Breast epithelium (tissue), 4 donors: ENCODE measurements at places on chromosomes 16 and 17. TPM values are rescaled to one million over a fixed set of nuclear protein-coding genes. Genes with fewer than 3 reads are reported as not detected.

The BAIAP3 gene
- 7.3 TPM for total RNA-seq

The HOXB13 gene
- 0.16 TPM for total RNA-seq

The OTOP3 gene
- total RNA-seq = not detected

The SLC2A4 gene
- total RNA-seq = 3.5 TPM

The QRICH2 gene
- 3.8 TPM for total RNA-seq

The OSGIN1 gene
- total RNA-seq = 3.0 TPM

The KCNJ18 gene
- not detected for total RNA-seq

GRCh38 chr17:77473615-77474226, 333.0 kb downstream of the SEC14L1 start:
- no peaks in the 10 kb centered on the region for H3K27me3 ChIP-seq
- peak overlapping the region; percentile 74 for H3K27ac ChIP-seq
- H3K36me3 ChIP-seq = no peaks in the 10 kb centered on the region
- no peak overlapping the region for H3K4me3 ChIP-seq
- no peak for DNase-seq
- peaks cover 71% of the 10 kb centered on the region for H3K4me1 ChIP-seq

GRCh38 chr17:16975277-16975651, 3.3 kb upstream of the TNFRSF13B start:
- no peak overlapping the region for H3K4me3 ChIP-seq
- no peak overlapping the region for H3K27ac ChIP-seq
- no peaks in the 10 kb centered on the region for H3K27me3 ChIP-seq
- no peaks in the 10 kb centered on the region for H3K4me1 ChIP-seq
- H3K36me3 ChIP-seq = no peaks in the 10 kb centered on the region
- no peak for DNase-seq

DNA sequence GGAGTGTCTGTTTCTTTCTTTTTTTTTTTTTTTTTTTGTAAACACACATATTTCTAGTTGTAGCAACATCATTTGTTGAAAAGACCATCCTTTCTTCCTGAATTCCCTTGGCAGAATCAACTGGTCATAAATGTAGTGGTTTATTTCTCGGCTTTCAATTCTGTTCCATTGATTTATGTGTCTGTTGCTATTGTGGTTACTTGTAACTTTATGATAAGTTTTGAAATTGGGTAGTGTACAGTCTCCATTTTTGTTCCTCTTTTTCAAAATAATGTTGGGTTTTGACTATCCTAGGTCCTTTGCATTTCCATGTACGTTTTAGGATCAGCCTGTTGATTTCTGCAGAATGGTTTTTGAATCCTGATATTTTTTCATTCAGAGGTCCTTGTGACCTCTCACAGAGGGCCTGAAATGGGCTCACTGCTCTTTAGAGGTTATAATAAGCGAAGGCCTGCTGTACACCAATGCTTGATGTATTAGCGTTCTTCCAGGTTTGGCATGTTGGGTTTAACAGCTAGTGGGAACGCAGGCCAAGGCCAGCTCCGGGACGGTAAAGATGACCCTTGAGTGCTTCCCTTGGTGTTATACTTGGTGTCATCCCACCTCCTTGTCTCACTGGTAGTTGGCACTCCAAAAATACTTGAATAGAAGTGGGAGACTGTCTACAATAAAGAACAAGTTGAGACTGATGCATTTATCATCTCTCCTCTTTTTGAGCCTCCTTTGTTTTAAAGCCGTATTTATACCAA, 43.8 kb downstream of the ZNRF1 start:
- H3K4me1 ChIP-seq = no peaks in the 10 kb centered on the region
- no peaks in the 10 kb centered on the region for H3K36me3 ChIP-seq
- peak overlapping the region; percentile 54 for H3K27ac ChIP-seq
- no peak overlapping the region for H3K4me3 ChIP-seq

GRCh38 chr16:57735755-57736418, at the start of gene KATNB1:
Gene KATNB1, plus strand, starts transcription at chr16:57735770. Its CDS starts 1,474 bp downstream, at chr16:57737244.
- no peak for DNase-seq
- peak within 1 kb of the TSS; percentile 67 for H3K4me3 ChIP-seq

GRCh38 chr17:56863974-56864373, 30.0 kb downstream of the DGKE start:
- H3K4me1 ChIP-seq = no peaks in the 10 kb centered on the region
- no peak overlapping the region for H3K27ac ChIP-seq
- no peak overlapping the region for H3K4me3 ChIP-seq
- no peaks in the 10 kb centered on the region for H3K27me3 ChIP-seq
- no peaks in the 10 kb centered on the region for H3K36me3 ChIP-seq

- no peaks in the 10 kb centered on the region for H3K36me3 ChIP-seq
- no peak overlapping the region for H3K4me3 ChIP-seq
- H3K27ac ChIP-seq = no peak overlapping the region
These were observed 17.9 kb downstream of the CFAP20 start for GRCh38 chr16:58111302-58111627.

GRCh38 chr16:4179020-4179419, 62.8 kb upstream of the ADCY9 start:
- no peak overlapping the region for H3K4me3 ChIP-seq
- H3K4me1 ChIP-seq = no peaks in the 10 kb centered on the region
- DNase-seq = peak; percentile 78
- H3K27ac ChIP-seq = peak overlapping the region; percentile 10
- H3K27me3 ChIP-seq = no peaks in the 10 kb centered on the region
- H3K36me3 ChIP-seq = no peaks in the 10 kb centered on the region

GRCh38 chr17:47620503-47621245, 29.0 kb upstream of the KPNB1 start:
- no peaks in the 10 kb centered on the region for H3K27me3 ChIP-seq
- no peaks in the 10 kb centered on the region for H3K4me1 ChIP-seq
- H3K27ac ChIP-seq = peak overlapping the region; percentile 22
- DNase-seq = no peak
- no peak overlapping the region for H3K4me3 ChIP-seq

GRCh38 chr17:50573866-50574611, 13.5 kb downstream of the CACNA1G start:
- no peaks in the 10 kb centered on the region for H3K36me3 ChIP-seq
- H3K27ac ChIP-seq = no peak overlapping the region
- H3K4me1 ChIP-seq = no peaks in the 10 kb centered on the region
- DNase-seq = no peak

GRCh38 chr17:63041722-63042121, 75.7 kb downstream of the TANC2 start:
- H3K36me3 ChIP-seq = no peaks in the 10 kb centered on the region
- H3K27me3 ChIP-seq = no peaks in the 10 kb centered on the region
- H3K4me3 ChIP-seq = no peak overlapping the region
- no peak overlapping the region for H3K27ac ChIP-seq
- H3K4me1 ChIP-seq = no peaks in the 10 kb centered on the region
